ENCODE measurements at places on chromosomes 7 and 10.

GRCh38 chr10:126301701-126302475 lies 86.4 kb downstream of the ADAM12 start:
- DNase-seq: no peak

DNA sequence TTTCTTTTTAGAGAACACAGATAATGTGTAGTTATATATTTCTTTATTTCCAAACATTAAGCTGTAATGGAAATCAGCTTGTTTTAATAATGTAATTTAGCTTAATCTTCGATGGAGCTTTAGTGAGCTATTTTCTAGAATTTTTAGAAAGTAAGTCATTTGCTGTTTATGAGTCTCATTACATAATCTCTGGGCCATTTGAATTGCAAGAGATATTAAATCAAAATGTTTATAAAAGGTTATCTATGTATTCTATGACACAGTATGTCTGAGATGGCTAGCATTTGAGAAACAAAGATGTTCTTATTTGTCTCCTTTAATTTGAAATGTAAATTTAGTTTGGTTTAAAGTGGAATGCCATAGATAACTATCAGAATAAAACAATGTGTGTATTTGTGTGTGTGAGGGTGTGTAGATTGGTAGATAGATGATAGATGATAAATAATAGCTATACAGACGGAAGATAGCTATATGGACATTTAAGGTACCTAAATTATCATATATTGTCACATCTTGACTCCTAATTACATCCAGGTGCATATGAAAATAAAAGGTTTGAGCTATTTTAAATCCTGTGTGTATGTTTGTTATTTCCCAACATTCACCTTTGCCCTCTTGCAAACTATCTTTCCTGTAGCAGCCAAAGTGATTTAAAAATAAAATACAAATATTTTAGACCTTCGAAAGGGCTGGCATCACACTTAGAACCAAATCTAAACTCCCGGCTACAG lies 478.0 kb upstream of the KLF6 start:
- DNase-seq: no peak

- DNase-seq: no peak
Measured at GRCh38 chr7:69105092-69105491, 493.2 kb upstream of the AUTS2 start.

DNA sequence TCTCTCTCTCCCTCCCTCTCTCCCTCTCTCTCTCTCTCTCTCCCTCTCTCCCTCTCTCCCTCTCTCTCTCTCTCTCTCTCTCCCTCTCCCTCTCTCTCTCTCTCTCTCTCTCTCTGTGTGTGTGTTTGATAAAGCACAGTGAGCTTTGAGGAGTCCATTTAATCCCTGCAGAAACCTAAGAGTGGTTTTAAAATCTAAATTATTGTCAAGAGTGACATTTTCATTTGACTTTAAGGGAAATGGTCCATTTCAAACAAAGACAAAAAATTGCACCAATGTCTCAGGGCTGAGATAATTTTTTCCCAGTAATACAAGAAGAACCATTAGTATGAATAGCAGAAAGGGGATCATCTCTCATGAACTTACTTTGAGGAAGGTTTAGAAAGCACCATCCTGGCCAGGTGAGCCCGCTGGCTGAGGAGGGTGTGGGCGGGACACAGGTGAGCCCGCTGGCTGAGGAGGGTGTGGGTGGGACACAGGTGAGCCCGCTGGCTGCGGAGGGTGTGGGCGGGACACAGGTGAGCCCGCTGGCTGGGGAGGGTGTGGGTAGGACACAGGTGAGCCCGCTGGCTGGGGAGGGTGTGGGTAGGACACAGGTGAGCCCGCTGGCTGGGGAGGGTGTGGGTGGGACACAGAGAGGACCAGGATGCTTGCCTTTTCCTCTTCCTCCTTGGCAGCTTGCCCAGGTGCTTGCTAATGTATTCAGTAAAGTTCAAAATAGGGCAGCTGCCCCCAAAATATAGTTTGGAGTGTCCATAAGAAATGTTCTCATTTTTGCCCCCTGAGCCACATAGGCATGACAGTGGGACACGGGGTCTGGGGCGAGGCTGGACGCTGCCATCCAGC lies 125.0 kb downstream of the DNAJB6 start:
- DNase-seq: no peak

- no peak for DNase-seq
Measured at GRCh38 chr7:131753620-131754222, 197.3 kb upstream of the PODXL start.

- no peak for DNase-seq
Measured at GRCh38 chr7:47379629-47380324, 202.1 kb downstream of the TNS3 start.

DNA sequence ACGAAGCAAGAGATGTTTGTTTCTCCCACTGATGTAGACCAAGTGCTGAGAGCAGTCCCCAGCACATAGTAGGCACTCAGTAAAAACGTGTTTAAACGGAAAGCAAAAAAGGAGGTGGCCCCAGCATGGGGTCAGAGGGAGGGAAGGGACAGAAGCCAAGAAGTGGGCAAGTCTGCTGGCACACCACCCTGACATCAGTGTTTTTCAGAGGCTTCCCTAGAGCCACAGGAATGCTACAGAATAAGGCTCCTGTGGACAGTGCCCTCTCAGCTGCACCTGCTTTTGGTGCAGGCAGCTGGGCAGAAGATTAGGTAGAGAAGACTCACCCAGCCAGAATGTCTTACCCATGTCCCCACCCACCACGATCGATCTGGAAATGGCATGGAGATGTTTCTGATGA lies 8.3 kb upstream of the ANKRD1 start:
- no peak for DNase-seq

DNA sequence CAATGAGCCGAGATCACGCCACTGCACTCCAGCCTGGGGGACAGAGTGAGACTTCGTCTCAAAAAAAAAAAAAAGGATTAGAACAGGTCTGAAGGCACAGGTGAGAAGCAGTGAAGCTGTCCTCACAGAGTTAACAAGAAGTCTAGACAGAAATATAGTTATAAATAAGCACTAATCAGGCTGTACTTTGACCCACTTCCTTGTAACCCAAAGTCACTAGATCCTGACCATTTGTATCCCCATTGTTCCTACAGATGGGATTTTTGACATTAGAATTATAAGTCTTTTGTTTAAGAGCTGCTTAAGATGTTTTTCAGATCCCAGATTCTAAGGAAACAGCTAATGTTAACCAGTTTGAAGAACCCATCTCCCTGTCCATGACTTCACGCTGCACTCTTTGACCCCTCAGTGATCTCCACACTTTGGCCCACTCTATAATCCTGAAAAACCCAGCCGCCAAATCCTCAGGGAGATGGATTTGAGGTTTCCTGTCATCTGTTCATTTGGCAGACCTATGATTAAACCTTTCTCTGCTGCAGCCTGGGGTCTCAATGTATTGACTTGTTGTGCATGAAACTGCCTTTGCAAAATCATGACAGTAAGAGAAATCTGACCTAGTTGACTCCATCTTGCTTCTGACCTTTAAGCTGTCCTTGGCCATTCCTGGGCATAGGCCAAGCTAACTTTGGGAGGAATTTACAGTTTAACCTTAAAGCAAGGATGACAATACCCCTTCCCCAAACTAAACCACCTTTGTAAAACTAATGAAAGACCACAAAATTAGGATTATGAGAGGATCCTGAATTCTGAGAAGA lies 11.4 kb downstream of the SSMEM1 start:
- no peak for DNase-seq

DNA sequence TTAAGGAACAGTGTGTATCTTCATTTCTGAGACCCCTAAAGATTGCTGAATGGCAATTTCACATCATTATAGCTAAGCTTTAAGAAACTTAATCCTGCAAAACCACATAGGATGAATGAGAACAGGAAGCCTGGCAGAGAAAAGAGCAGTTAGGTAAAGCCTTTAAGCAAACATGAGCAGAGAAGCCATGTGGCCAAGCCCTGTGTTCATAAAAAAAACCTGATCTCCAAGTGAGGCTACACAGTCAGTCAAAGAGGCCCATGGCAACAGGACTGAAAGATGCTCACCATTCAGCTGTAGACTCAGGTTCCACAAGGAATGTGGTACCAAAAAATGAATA lies 9.3 kb downstream of the LIPA start:
- no peak for DNase-seq

DNA sequence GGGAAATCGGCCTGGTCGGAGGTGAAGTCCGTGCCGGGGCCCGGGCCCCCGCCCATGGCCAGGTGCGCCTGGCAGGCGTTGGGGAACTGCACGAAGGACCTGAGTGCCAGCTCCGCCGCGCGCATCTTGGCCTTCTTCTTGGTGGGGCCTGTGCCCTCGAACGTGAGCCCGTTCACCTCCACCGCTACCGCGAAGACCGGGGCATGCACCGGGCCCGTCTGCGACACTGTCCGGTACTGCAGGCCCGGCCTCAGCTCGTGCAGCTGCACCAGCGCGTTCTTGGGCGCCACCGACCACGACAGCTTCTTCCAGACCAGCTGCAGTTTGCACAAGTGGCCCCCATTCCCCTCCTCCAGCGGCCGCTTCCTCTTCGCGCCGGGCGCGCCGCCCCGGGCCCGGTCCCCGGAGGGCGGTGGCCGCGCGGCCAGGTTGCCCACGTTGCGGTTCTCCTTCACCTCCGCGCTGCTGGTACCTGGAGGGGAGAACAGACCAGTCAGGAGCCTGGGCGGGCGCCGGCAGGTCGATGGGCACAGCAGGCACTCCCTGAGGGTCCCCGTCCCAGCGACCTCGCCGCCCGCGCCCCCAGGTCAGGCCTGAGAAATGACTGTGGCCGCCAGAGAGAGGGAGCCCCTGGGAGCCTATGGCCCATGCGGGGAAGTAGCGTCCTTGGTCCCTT lies 307.4 kb downstream of the WDR37 start:
- DNase-seq: no peak

DNA sequence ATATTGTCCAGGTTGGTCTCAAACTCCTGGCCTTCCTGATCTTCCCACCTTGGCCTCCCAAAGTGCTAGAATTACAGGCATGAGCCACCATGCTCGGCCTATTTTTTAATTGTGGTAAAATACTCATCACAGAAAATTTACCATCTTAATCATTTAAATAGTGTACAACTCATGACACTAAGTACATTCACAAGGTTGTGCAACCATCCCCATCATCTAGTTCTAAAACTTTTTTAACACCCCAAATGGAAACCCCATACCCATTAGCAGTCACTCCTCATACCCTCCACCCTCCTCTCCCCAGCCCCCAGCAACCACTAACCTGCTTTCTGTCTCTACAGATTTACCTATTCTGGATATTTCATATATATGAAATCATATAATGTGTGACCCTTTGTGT lies 90.3 kb downstream of the DOCK4 start:
- DNase-seq: no peak

DNA sequence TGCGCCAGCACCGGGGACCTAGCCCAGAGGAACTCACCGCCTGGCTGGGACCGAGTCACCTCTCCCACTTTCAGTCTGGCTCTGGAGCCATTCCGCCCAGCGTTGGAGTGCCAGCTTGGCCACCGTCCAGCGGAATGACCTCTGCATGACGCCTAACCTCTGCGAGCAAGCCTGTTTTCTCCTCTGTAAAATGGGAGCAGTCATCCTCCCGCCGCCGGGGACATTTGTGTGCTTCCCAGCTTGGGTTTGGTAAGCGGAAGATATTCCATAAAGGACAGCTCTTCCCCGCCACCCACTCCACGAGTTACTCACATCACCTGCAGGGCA lies 1.3 kb upstream of the ZCCHC24 start:
- DNase-seq: no peak

DNA sequence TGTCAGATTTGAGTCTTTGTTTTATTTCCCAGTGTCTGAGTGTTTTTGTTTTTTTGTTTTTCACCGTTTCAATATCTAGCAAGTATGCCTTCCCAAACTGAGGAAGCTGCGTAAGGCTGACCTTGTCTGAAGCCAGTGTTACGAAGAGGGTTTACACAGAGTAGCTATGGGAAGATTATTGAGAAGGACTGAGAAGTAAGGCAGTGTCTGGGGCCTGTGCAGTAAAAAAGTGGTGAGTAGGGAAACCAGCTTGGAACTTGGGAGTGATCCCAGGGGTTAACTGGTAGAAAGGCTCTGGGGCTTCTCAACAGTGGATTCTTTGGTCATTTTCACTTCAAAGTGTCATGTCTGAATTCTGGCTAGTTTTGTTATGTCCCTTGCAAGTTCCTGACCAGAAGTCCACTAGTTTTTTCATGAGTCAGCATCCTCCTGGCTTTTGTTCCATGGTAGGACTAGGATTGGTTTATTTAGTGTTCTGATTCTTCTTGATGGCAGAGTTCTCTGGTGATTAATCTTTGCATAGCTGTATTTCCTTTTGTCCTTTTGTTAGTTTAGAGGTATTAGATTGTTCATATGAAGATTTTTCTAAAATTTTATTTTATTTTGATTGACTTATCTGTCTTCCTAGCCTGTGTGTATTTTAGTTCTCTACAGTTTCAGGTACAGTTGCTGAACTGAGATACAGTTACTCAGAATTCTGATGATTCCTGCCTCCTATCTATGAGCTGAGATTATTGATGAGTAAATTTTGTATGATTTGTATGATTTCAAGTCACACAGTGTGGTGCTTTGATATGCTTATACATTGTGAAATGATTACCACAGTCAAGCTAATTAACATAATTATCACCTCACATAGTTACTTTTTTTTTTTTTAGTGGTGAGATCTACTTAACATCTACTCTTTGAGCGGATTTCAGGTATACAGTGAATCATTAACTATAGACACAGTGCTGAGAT lies 19.0 kb downstream of the GARS1 start:
- DNase-seq: no peak

DNA sequence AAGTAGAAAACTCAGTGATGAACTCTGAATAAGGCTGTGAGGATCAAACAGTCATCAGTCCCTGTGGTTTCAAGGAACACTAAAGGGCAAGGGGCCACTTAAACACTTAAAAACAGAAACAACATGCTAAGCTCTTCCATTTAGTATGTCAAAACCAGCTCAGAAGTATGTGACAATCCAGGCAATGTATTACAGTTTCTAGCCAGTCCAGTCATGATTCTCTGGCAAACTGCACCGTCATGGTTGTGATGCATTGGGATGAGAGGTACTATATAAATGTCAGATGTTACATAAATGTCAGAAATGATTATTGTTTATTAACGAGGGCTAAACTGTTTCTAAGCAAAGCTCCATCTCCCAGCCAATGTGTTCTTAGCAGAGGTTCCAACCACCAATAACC lies 4.7 kb upstream of the CREB5 start:
- DNase-seq: no peak

DNA sequence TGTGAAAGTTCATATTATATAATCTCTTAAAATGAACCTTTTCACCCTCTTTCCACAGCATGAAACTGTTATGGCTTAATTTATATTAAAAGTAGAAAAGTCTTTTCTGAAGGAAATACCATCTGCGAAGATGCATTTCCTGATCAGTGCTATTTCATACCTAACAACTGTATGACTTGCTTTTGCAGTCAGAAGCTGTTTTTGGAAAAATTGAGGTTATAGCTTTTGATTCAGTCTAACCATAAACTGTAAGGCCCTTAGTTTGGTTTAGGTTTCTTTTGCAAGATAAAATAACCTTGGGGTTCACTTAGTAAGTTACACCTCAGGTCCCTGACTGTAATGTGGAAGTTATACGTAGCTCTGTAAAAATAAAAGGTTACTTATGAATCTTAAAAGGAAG lies 22.7 kb upstream of the PARP12 start:
- no peak for DNase-seq

DNA sequence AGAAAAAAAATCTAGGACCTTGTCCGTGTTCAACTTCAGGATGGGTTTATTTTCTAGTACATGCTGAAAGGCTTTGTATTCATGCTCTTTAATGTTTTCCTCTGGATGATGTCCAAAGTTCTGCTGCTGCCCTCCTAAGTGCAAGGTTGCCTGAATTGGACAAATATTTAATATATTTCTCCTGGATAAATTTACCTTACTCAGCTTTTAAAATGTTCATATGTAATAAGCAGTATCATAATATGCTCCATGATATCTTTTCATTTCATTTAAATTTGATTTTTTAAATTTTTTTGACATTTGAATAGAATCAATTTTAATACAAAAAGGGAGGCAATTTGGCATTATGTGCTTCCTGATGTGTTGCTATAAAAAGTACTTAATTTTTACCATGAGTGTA lies 95.9 kb upstream of the SLC25A13 start:
- no peak for DNase-seq
